IPS DF 6.9 (cell line): ENCODE measurements at places on chromosomes 7 and 10.

GRCh38 chr10:49751216-49751615, 10.9 kb downstream of the OGDHL start:
- no peak for DNase-seq
- H3K27ac ChIP-seq = no peak overlapping the region
- no peak overlapping the region for H3K4me3 ChIP-seq
- H3K27me3 ChIP-seq = no peaks in the 10 kb centered on the region

GRCh38 chr7:123750389-123751230, 1.8 kb upstream of the WASL start:
- DNase-seq = no peak
- no peaks in the 10 kb centered on the region for H3K27me3 ChIP-seq
- H3K4me1 ChIP-seq = no peaks in the 10 kb centered on the region; the same call in 1 of the 2 replicates
- H3K27ac ChIP-seq = no peak overlapping the region
- H3K4me3 ChIP-seq = no peak overlapping the region

- no peaks in the 10 kb centered on the region for H3K36me3 ChIP-seq
- H3K4me3 ChIP-seq = no peak overlapping the region
- DNase-seq = no peak
- H3K4me1 ChIP-seq = no peaks in the 10 kb centered on the region
- H3K27me3 ChIP-seq = no peaks in the 10 kb centered on the region
- H3K27ac ChIP-seq = no peak overlapping the region
Measured at GRCh38 chr7:27367933-27368549, 125.4 kb downstream of the EVX1 start.

GRCh38 chr10:118812393-118812740, 57.6 kb upstream of the CACUL1 start:
- no peaks in the 10 kb centered on the region; the same call in 1 of the 2 replicates for H3K4me1 ChIP-seq
- no peak overlapping the region for H3K4me3 ChIP-seq
- H3K36me3 ChIP-seq = no peaks in the 10 kb centered on the region
- DNase-seq = no peak

GRCh38 chr10:96357038-96357620, 1.7 kb downstream of the OPALIN start:
- no peak overlapping the region for H3K27ac ChIP-seq
- no peak for DNase-seq
- no peaks in the 10 kb centered on the region for H3K27me3 ChIP-seq
- H3K4me1 ChIP-seq = no peaks in the 10 kb centered on the region
- H3K36me3 ChIP-seq = no peaks in the 10 kb centered on the region

DNA sequence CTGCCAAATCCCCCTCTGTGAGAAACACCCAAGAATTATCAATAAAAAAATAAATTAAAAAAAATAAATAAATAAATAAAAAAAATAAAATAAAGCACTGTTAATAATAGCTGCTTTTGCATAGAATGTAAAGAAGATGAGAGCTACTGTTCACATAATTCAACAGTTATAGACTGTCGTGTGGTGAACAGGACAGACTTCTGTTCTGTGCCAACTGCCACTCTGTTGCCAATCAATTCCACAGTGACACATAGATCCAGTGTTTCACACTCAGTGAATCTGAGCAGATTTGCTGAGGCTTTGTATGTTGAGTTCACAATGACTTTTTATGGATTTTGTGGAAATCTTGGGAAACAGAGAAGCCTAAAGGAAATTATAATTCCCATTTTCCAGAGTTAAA, 14.9 kb downstream of the ARHGAP19 start:
- H3K4me1 ChIP-seq = no peaks in the 10 kb centered on the region
- H3K27me3 ChIP-seq = no peaks in the 10 kb centered on the region
- no peaks in the 10 kb centered on the region for H3K36me3 ChIP-seq
- H3K27ac ChIP-seq = no peak overlapping the region
- no peak for DNase-seq

- no peak overlapping the region for H3K4me3 ChIP-seq
- no peaks in the 10 kb centered on the region for H3K4me1 ChIP-seq
- no peaks in the 10 kb centered on the region for H3K36me3 ChIP-seq
- H3K27me3 ChIP-seq = no peaks in the 10 kb centered on the region
Measured at GRCh38 chr10:67618116-67618515, 77.9 kb downstream of the CTNNA3 start.

- H3K27ac ChIP-seq = no peak overlapping the region
- no peaks in the 10 kb centered on the region for H3K36me3 ChIP-seq
- H3K4me1 ChIP-seq = no peaks in the 10 kb centered on the region; the same call in 1 of the 2 replicates
- H3K4me3 ChIP-seq = no peak overlapping the region
- no peaks in the 10 kb centered on the region for H3K27me3 ChIP-seq
Measured at GRCh38 chr10:49166484-49167400, 21.4 kb downstream of the TMEM273 start.

DNA sequence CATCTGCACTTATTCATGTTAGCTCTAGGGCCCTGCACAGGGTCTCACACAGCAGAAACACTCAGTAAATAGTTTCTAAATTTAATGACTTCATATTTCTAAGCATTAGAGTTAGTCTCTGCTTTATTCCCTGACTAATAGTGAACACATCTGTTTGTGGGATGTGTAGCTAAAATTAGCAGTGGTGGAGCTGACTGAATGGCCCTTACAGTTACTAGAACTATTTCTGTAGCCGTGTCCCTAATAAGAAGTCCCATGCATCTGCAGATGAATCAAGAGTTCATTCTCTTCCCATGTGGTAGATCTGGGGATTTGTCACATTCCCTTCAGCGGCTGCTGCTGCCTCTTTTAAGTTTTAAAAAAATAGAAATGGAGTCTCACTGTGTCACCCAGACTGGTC, 11.7 kb downstream of the MAP3K8 start:
- no peak for DNase-seq
- H3K4me3 ChIP-seq = no peak overlapping the region
- no peaks in the 10 kb centered on the region for H3K36me3 ChIP-seq
- no peaks in the 10 kb centered on the region; the same call in 1 of the 2 replicates for H3K4me1 ChIP-seq

- H3K27me3 ChIP-seq = no peaks in the 10 kb centered on the region
- H3K36me3 ChIP-seq = no peaks in the 10 kb centered on the region
- no peak overlapping the region for H3K27ac ChIP-seq
- H3K4me3 ChIP-seq = no peak overlapping the region
- H3K4me1 ChIP-seq = 0 out of 2 replicates have a peak, but pooled peaks cover 3% of the 10 kb centered on the region
Measured at GRCh38 chr10:123624086-123624485, 42.1 kb upstream of the GPR26 start.

DNA sequence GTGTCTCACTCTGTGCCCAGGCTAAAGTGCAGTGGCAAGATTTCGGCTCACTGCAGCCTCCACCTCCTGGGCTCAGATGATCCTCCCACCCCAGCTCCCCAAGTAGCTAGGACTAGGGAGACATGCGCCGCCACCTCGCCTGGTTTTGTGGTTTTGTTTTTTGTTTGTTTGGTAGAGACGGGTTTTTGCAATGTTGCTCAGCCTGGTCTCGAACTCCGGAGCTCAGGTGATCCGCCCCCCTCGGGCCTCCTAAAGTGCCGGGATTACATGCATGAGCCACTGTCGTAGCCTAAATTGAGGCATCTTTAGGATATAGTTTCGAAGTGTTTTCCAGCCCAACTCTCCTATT, 781 bp downstream of the ZNF727 start:
- no peak overlapping the region for H3K27ac ChIP-seq
- H3K4me1 ChIP-seq = no peaks in the 10 kb centered on the region
- H3K4me3 ChIP-seq = no peak overlapping the region
- H3K27me3 ChIP-seq = no peaks in the 10 kb centered on the region
- no peak for DNase-seq
- H3K36me3 ChIP-seq = no peaks in the 10 kb centered on the region

DNA sequence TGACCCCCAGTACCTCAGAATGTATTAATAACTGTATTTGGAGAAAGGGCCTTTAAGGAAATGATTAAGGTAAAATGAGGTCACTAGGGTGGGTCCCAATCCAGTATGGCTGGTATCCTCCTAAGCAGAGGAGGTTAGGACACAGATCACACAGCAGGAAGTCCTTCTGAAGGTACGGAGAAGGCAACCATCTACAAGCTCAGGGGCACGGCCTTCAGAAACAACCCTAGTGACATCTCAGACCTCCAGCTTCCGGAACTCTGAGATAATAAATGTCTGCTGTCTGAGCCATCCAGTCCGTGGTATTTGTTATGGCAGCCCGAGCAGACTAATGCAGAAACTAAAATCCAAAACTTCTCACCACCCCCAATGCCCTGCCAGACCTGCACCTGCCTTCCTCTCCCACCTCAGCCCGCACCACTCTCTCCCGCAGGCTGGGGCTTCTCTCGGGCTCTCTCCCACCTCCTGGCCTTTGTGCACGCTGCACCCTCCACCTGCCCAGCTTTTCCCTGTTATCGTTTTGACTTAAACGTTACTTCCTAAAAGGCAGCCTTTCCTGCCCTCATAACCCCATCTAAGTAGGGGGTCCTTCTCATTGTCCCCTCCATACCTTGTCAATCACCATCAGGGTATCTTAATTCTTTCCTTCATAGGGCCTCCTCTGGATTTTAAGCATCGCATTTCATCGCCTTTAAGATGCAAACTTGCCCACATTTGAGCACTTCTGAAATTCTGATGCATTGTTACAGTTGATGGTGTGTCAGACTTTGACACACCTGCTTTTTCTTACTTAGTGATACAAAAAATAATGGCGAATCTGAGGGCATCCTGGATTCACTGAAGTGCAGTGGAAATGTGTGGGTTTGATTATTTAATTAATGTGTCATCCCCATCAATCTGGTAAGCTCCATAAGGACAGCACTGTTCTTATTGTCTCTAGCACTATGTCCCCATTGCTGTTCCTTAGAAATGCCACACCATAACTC, 32.2 kb upstream of the AQP1 start:
- DNase-seq = no peak
- peaks cover 11% of the 10 kb centered on the region for H3K4me1 ChIP-seq
- no peaks in the 10 kb centered on the region; the same call in 1 of the 2 replicates for H3K36me3 ChIP-seq
- no peak overlapping the region for H3K4me3 ChIP-seq
- H3K27ac ChIP-seq = no peak overlapping the region
- H3K27me3 ChIP-seq = no peaks in the 10 kb centered on the region

DNA sequence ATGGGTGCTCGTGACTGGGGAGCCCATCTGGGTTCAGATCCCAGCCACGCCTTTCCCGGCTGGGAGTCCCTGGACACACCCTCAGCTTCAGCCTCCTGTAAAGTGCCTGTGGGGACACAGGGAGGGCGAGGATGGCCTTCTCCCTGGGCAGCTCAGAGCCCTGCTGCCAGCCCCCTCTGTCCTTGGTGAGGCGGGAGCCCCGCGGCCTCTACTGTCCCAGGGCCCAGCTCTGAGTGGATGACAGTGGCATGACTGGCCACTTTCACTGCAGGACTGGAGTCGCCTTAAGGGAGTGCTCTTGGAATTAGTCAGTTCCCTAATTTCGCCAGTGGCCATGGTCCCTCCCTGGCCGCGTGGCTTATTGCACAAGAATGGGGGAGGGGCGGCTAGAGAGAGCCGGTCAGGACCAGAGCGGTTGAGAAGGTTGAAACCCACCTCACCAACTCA, 4.6 kb downstream of the BRI3 start:
- DNase-seq = no peak
- H3K27me3 ChIP-seq = no peaks in the 10 kb centered on the region
- no peak overlapping the region for H3K27ac ChIP-seq

- no peaks in the 10 kb centered on the region for H3K36me3 ChIP-seq
- H3K27ac ChIP-seq = no peak overlapping the region
- no peaks in the 10 kb centered on the region for H3K4me1 ChIP-seq
- H3K27me3 ChIP-seq = no peaks in the 10 kb centered on the region
- no peak overlapping the region for H3K4me3 ChIP-seq
- no peak for DNase-seq
Measured at GRCh38 chr7:66185680-66186187, 19.4 kb upstream of the TPST1 start.

- no peaks in the 10 kb centered on the region for H3K4me1 ChIP-seq
- H3K4me3 ChIP-seq = no peak overlapping the region
- H3K27ac ChIP-seq = no peak overlapping the region
- no peaks in the 10 kb centered on the region for H3K36me3 ChIP-seq
Measured at GRCh38 chr10:78520737-78521430, 487.2 kb downstream of the RPS24 start.

DNA sequence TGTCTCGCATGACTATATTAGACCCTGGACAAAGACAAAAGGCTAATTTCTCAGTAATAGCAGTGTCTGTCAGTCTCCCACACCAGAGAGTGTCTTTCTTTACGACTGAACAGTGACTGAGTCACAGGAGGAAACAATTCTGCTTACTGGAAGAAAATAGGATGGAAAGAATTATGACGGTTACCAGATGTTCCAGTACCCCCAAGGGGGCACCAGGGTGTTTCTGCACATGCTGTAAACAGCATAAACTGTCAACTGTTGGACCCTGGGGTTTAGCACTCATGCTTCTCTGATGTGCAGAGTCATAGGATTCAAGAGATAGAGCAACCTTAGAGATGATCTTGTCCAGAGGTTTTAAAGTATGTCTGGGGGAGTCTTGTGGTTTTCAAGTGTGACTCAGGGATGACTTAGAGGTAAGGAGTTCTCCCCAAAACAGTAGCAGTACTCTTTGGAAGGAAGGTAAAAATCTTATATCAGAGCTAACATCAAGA, 291.7 kb downstream of the THSD7A start:
- no peaks in the 10 kb centered on the region for H3K27me3 ChIP-seq
- H3K4me1 ChIP-seq = no peaks in the 10 kb centered on the region
- H3K27ac ChIP-seq = no peak overlapping the region
- no peak overlapping the region for H3K4me3 ChIP-seq

- H3K4me3 ChIP-seq = no peak overlapping the region
- H3K4me1 ChIP-seq = no peaks in the 10 kb centered on the region
Measured at GRCh38 chr7:81780914-81781693, 11.3 kb upstream of the HGF start.

DNA sequence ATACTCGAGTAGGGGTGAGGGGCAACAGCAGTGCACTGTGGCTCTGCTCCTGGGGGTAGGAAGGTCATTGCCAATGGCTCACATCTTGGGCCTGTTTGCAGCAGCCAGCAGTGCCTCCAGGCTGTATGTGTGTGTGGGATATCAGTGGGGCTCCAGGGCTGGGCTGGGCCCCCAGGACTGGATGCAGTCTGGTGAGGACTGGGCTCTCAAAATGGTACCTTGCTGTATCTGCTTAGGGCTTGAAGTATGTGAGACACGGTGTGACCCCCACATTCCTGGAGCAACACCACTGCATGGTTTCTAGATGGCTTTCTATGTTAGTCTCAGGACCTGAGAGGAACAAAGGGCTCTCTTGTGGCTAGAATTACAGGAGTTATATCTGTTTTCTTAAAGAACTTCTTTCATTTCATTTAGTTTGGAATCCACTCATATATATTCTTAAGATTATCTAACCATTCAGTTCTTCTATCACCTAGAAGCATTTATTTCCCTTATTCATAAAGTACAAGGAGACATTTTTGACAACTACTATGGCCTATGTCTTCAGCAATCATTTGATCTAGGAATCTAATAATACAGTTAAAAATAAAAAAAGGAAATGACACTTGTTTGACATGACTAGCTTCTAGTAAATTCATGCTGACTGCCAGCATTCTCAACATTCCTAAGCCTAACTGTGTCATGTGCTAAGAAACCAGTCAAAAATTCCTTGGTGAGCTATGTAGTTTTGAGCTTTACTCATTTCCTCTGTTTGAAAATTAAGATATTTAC, 443.2 kb upstream of the SEMA3A start:
- no peak overlapping the region for H3K27ac ChIP-seq
- H3K27me3 ChIP-seq = no peaks in the 10 kb centered on the region
- peaks cover 3% of the 10 kb centered on the region; the same call in 1 of the 2 replicates for H3K4me1 ChIP-seq
- H3K36me3 ChIP-seq = no peaks in the 10 kb centered on the region
- no peak overlapping the region for H3K4me3 ChIP-seq
- no peak for DNase-seq

- H3K36me3 ChIP-seq = no peaks in the 10 kb centered on the region
- H3K4me1 ChIP-seq = no peaks in the 10 kb centered on the region
- H3K4me3 ChIP-seq = no peak overlapping the region
- H3K27ac ChIP-seq = no peak overlapping the region
- H3K27me3 ChIP-seq = no peaks in the 10 kb centered on the region
Measured at GRCh38 chr7:21113609-21114415, 314.1 kb upstream of the SP4 start.
